Left ventricle myocardium inferior (tissue), 1 donor: ENCODE measurements at places on chromosomes 2 and 18. TPM values are rescaled to one million over a fixed set of nuclear protein-coding genes. Genes with fewer than 3 reads are reported as not detected.

The OTX1 gene
- not detected for total RNA-seq

The POTEF gene
- total RNA-seq: not detected

The SH2D6 gene
- not detected for total RNA-seq

The SNTG2 gene
- total RNA-seq: 0.47 TPM

The GPR75 gene
- 0.82 TPM for total RNA-seq

The ABCB11 gene
- 0.05 TPM for total RNA-seq

The FAM228A gene
- 0.11 TPM for total RNA-seq

The MOGAT1 gene
- 0.44 TPM for total RNA-seq

The MYO1B gene
- total RNA-seq: 16.2 TPM

The FSHR gene
- not detected for total RNA-seq

The ADCY3 gene
- total RNA-seq: 12.8 TPM

The DNAJB2 gene
- 77.5 TPM for total RNA-seq

GRCh38 chr2:241036964-241037421 lies 38.6 kb downstream of the SNED1 start:
- DNase-seq: no peak

DNA sequence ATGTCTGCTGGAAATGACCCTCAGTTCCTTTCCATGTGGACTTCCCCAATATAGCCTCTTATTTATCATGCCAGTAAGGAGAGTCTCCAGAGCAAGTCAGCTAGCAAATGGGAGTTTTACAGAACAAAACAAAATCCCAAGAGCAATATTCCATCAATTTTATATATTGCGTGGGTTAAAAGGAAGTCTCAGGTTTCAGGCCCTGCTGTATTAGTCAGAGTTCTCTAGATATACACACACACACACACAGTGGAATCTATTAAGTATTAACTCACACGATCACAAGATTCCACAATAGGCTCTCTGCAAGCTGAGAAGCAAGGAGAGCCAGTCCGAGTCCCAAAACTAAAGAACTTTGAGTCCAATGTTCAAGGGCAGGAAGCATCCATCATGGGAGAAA lies 102.8 kb upstream of the MAP2 start:
- DNase-seq: no peak

DNA sequence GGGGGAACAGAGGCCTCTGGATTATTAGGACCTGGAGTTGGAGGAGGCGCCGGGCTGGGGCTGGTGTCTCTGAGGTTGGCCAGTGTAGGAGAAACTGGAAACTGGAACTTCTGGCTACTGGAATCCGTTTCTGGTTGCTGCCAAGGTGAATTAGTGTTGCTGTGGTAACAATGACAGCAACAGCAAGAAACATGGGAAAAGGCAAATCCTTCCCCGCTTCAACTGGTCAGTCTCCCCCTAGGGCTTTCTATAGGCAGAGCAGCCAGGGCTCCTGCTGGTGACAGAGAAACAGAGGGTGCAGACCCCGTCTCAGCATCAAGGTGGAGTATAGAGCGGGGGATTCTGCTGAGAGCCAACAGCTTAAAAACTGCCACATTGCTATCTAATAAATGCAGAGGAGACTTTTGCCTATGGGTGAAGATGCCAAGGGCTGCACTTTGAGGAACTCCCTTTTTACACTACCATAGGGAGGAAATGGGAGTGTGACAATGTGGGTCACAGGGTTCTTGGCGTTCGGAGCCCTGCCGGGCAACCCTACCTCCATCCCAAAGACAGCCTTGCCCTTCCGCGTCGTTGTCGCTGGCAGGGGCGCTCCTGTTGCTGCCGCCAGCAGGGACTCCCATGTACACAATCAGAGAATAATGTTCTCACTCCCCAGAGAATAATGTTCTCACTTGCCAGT lies 81.4 kb upstream of the CABLES1 start:
- DNase-seq: no peak

- DNase-seq: no peak
These were observed 18.7 kb upstream of the ASPRV1 start for GRCh38 chr2:69979902-69980807.

- DNase-seq: no peak
These were observed 143.9 kb downstream of the ESCO1 start for GRCh38 chr18:21456428-21457178.

GRCh38 chr2:154875999-154876398 lies 177.5 kb downstream of the KCNJ3 start:
- no peak for DNase-seq

GRCh38 chr2:104487366-104487765 lies 366.5 kb upstream of the POU3F3 start:
- no peak for DNase-seq

GRCh38 chr2:9846554-9846953 lies 3.3 kb downstream of the TAF1B start:
- no peak for DNase-seq

- DNase-seq: no peak
These were observed 878.8 kb downstream of the TSN start for GRCh38 chr2:122634256-122634655.

- DNase-seq: no peak
These were observed 65.4 kb downstream of the POLE4 start for GRCh38 chr2:75023666-75024455.

GRCh38 chr2:109200616-109201464 lies 71.8 kb downstream of the SH3RF3 start:
- no peak for DNase-seq

DNA sequence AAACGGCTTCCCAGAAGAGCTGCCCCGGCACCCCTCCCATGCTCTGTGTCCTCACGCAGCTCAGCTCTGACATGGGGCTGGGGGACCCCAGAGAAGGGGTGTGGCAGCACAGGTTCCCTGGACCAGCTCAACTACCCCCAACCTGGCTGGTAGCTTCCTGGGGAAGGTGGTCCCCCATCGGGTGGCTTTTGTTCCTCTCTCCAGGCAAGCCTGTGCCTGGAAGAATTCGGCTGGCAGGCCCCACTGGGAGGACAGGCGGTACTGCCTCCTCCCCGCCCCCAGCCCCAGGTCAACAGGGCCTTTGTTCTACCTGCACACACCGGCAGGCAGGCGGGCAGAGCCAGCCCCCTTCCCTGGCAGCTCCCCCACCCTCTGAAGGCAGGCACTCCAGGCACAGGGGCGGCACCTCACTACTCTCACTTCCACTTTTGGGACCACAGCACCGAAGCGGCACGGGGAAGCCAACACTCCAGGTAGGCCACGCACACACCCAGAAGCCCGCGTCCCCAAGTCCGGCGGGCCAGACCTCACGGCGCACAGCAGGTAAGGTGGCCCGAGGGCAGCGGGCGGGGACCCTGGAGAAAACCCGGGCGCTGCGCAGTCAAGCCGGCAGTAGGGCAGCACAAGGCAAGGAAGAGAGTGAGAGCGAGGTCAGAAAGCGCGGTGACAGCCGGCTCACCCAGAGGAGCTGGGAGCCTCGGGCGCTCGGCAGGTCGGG lies 1.3 kb downstream of the HS6ST1 start:
- DNase-seq: no peak

- no peak for DNase-seq
These were observed 683.1 kb upstream of the ACVR2A start for GRCh38 chr2:147161746-147162145.

- no peak for DNase-seq
These were observed 8.1 kb downstream of the LDLRAD4 start for GRCh38 chr18:13226533-13227144.

DNA sequence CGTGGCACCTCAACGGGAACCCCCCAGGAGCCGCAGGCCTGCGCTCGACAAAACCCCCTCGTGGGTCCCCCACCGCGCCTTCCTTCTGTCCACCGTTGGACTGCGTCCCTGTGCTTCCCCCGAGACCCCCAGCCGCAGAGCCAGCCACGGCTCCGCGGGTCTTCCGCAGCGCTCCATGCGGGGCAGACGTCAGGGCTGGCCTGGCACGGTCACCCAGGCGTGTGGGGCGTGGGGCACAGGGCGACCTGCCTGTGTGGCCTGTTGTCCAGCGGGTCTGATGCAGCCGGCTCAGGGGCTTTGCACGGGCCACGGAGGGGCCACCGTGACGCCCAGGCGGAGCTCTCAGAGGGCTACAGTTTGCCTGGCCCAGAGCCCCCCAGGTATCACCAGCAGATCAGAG lies 11.0 kb downstream of the NFATC1 start:
- peak; percentile 13 for DNase-seq

DNA sequence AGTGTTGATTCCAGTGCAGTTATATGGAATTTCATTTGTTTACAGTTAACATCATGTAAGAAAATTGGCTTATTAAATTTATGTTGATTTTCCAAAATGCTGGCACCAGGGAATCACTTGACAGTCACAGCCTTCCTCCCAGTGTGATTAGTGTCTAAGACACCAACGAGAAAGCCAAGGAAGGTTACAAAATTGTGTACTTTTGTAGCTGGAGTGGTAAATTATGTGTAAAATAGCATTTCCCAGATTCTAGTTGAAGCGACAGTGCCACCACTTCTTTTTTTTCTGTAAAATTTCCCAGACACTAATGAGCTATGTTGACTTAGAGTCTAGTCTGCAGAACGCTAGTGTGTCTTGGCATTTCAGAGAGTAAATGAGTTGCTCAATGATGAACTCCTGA lies 101.3 kb downstream of the NCK2 start:
- no peak for DNase-seq

DNA sequence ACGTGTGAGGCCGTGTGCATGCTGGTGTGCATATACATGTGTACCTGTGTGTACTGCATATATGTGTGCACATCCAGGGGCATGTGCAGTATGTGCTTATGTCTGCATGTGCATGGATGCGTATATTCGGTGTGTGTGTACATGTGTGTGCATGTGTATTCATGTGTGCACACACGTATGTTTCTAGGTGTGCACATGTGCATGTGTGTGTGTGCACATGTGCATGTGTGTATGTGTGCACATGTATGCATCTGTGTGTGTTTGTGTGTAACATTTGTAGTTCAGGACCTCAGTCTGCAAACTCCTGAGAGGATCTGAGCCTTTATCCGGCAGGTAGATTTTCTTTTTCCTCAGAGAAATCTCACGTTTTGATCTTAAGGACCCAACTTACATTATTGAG lies 201.7 kb downstream of the SNTG2 start:
- no peak for DNase-seq
